ENCODE measurements at places on chromosomes 1 and 21.

DNA sequence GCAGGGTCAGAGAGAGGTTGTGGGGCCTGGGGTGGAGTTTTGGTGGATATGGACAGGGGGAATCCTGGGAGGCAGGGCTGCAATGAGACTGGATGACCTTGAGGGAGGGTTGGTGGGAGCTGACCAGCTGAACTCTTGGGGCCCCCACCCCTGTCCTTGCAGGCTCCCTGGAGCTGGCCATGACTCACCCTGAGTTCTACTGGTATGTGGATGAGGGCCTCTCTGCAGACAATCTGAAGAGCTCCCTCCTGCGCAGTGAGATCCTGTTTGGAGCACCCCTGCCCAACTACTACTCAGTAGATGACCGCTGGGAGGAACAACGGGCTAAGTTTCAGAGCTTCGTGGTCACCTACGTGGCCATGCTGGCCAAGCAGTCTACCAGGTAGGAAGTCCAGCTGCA is 23.6 kb downstream of the DISP3 start:
- no peak for DNase-seq

- no peak for DNase-seq
Measured at GRCh38 chr1:219701476-219701875, 88.6 kb upstream of the ZC3H11B start.

- DNase-seq = no peak
Measured at GRCh38 chr1:215290018-215290417, 207.5 kb downstream of the KCNK2 start.

DNA sequence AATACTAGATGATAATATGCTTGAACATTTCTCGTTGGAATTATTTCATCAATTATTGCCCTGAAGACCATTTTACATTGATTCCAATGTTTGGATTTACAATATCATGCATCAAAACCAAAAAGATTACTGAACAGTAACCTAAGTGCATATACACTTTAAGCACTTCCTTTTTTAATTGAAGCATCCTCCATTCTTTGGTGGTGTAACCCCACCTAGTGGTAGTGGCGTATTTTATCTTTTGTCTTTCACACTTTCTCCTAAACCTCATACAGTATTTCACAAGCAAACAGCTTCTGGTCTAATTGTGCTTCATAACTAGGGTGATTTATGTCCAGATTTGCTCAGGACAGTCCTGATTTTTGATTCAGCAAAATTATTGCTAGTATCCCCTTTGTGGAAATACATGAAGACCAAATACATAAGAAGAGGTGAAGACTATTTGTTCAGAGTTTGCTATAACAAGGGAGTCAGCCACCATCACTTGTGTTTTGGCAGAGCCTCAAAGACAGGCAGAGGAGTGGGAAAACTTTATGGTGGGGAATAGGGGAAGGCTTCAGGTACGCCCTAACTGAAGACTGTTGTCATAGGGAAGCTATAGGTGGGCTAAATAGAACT is 3.4 kb upstream of the NVL start:
- no peak for DNase-seq

DNA sequence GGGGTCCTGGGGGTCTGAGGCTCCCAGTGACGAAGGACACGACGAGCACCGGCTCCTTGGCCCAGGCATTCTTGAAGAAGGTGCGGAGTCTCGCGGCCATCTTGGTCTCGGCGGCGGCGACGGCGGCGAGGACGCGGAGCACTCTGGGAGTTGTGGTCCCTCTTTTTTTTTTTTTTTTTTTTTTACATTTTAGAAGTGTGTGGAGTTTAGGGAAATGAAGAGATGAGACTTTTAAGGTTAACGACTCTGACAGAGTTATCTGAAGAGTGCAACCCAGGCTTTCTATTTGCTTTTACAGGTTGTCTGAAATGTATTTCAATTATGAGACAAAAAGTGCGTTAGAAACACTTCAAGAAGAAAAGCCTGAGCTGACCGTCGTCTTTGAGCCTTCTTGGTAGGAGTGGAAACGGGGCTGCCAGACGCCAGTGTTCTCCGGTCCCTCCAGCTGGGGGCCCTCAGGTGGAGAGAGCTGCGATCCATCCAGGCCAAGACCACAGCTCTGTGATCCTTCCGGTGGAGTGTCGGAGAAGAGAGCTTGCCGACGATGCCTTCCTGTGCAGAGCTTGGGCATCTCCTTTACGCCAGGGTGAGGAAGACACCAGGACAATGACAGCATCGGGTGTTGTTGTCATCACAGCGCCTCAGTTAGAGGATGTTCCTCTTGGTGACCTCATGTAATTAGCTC is 9.7 kb downstream of the OR2B11 start:
- peak; percentile 4 for DNase-seq

- DNase-seq = no peak
Measured at GRCh38 chr1:35030756-35031446, 844 bp downstream of the ZMYM6 start.

- no peak for DNase-seq
Measured at GRCh38 chr21:25039461-25040380, 567.6 kb downstream of the MRPL39 start.

- DNase-seq = no peak
Measured at GRCh38 chr1:63756839-63757238, 17.0 kb upstream of the ROR1 start.

DNA sequence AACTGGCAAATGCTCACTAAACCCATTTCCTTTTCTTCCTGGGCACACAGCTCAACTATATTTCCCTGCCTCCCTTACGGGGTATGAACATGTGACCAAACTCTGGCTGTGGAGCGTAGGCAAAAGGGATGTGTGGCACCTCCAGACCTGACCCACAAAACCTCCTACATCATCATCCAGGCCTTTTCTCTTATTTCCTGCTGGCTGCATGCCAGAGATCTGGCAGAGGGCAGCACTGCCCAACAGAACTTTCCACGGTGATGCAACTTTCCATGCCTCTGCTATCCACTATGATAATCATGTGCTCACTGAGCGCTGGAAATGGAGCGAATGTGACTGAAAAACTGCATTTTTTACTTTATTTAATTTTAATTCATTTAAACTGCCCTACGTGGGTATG is 99.6 kb upstream of the CACNA1E start:
- no peak for DNase-seq

DNA sequence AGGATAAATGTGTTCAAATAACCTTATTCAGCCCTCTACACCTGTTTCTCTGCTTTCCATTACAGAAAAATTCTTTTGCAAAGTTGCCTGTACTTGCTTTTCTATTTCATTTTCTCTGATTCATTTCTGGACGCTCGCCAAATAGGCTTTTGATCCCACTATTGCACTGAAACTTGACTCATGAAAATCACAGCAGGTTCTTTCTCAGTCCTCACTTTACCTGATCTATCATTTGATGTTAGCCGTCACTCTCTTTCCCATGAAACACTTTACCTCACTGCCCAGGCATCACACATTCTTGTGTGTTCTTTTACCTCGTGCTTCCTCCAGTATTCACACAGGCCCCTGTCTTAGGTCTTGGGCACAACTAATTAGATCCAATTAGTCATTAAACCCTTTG is 26.2 kb downstream of the HSPA13 start:
- DNase-seq = no peak

DNA sequence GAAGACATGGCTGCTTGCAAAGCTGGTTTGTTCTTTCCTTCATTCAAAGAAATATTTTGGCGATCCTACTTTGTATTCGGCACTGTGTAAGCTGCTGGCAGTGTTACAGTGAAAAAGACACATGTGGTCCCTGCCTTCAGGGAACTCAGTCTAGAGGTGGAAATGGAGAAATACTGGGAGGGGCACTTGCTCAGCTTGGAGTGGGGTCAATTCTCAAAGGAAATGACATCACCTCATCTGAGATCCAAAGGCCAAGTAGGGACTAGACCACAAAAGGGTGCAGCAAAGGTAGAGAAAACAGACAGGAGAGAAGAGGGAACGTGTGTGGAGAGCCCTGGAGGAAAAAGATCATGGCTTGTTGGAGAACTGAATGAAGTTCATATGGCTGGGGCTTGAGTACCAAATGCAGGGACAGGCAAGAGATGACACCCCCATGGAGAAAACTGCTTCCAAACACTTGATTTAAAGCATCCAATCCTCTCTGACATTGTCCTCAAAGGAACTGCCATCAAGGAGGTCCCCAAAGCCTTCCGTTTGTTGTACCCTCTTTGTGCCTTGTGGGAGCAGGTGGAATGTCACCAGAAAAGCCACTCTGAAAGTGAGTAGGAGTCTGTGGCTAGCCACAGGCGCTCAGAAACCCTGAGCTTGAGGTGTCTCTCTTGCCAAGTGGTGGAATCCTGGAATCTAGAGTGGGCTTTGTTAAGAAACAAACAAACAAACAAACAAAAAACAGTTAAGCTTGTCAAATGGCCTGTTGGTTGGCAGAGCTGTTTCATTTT is 48.3 kb upstream of the TDRD10 start:
- DNase-seq = no peak

GRCh38 chr1:213296558-213296957 is 245.5 kb downstream of the RPS6KC1 start:
- no peak for DNase-seq

- no peak for DNase-seq
Measured at GRCh38 chr21:26471099-26471471, 102.0 kb downstream of the CYYR1 start.

DNA sequence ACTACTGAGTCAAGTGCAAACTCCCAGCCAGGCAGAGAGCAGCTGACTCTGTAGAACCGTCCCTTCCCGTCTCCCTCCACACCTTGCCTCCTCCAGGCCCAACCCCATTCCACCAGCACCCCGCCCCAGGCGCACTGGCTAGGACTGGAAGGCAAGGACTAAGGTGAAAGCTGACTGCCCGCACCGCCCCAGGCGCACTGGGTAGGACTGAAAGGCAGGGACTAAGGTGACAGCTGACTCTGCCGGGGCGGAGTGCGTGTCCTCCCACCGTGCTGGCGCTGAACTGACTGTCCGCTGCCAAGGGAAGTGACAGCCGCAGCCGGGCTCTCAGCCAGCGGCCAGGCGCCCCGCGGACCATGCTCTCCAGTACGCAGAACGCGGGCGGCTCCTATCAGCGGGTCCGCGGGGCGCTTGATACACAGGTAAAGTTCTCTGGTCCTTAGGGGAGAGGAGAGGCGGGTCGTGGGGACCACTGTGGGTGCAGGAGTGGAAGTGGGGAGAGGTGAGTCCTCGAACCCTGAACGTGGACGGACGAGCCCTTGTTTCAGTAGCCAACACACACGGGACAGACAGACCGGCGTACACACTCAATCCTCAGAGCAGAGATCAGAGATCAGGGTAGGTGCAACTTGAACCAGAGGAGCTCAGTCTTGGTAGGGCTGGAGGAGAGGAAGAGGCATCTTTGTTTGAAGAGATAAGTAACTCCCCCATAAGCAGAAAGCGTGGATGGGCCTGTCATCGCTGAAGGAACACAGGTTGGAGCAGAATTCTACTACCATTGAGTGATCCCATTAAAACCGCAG is 58.0 kb downstream of the RBM11 start:
- no peak for DNase-seq

- DNase-seq = no peak
Measured at GRCh38 chr1:6499296-6499695, 7.8 kb upstream of the PLEKHG5 start.

DNA sequence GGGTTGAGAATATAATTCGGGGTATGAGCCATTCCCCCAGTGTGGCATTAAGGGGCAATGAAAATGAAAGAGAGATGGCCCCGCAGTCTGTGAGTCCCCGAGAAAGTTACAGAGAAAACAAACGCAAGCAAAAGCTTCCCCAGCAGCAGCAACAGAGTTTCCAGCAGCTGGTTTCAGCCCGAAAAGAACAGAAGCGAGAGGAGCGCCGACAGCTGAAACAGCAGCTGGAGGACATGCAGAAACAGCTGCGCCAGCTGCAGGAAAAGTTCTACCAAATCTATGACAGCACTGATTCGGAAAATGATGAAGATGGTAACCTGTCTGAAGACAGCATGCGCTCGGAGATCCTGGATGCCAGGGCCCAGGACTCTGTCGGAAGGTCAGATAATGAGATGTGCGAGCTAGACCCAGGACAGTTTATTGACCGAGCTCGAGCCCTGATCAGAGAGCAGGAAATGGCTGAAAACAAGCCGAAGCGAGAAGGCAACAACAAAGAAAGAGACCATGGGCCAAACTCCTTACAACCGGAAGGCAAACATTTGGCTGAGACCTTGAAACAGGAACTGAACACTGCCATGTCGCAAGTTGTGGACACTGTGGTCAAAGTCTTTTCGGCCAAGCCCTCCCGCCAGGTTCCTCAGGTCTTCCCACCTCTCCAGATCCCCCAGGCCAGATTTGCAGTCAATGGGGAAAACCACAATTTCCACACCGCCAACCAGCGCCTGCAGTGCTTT is 9.4 kb downstream of the PROX1 start:
- no peak for DNase-seq
